ENCODE measurements at places on chromosomes 11 and 22.

- DNase-seq: no peak
Observed at GRCh38 chr11:61019037-61019831, 47.8 kb downstream of the CD6 start.

DNA sequence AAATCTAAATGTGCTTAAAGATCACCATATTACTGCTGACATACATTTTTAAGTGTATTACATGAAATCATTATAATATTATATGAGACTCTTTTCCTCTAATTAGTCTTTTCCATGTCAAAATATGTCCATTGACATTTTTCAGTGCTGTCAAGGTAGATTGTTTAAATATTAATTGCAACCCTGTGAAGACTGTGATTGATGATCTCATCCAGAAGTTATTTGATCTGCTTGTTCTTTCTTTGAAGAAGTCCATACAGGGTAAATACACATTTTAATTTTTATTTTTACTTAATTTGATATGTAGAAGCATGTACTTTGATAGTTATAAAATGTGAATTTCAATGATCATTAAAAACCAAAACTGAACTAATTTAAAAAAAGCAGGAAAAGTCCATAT is 38.4 kb downstream of the DYNC2H1 start:
- DNase-seq: no peak

GRCh38 chr11:126155402-126156187 is 55.9 kb downstream of the RPUSD4 start:
- DNase-seq: no peak

GRCh38 chr11:111186308-111186915 is 59.1 kb upstream of the POU2AF2 start:
- no peak for DNase-seq

DNA sequence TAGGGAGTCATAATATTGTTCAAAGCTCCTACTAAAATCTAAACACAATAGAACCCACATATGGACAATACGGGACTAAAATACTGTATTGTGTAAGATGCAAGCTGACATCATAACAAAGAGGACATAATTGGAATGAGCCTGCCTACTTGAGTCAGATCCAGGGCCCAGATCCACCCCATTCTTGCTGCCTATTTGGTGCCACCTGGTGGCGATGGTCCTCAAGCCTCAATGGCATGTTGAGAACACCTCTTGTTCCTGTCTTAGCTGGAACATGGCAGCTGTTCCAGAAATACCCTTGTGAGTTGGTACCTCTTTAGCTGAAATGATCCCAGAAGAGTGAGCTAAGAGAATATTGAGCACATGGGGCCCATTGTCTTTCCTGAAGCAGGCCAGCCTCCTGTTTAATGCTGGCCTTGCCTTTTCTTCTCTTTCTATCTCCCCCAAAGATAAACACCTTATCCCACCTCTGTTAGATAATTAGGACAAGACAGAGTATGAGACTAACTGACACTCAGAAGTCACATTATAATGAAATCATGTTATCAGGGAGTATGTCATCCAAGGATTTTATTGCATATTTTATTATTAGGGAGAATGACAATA is 680.9 kb upstream of the ANO5 start:
- peak; percentile 7 for DNase-seq

DNA sequence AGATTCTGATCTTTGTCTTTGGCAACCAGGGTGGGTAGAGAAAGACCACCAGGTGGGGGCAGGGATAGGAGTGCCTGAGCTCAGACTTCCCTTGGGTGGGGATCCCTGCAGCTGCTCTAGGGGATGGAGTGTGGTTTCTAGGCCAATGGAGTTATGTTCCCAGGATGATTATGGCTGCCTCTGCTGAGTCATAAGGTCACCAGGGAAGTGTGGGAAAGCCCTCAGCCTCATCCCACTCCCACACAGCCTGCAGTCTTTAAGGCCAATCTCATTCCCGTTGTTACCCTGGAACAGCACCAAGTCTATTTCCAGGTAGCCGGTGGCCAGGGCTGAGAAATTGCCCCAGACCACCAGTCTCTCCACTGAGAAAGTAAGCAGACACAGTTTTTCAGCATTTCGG is 2269.3 kb upstream of the RAG2 start:
- no peak for DNase-seq
